AG09309 (cell line): ENCODE measurements at places on chromosomes 3 and 15.

DNA sequence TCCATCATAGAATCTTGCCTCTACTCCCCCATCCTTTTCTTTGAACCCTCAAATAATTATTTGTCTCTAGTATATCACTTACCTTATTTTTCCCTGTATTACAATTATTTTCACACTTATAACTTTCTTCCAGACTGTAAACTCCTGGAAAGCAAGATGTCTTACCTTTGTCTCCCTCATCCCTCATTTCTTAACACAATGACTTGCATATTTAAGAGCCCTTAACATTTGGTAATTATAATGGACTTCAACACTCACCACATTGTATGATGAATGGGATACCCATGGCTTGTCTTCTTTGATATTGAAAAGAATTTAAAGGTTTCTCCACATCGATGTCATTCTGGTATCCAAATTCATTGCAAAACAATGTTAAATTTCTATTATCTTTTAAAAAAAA is 81.4 kb upstream of the GUCA1C start:
- DNase-seq, result no peak

GRCh38 chr3:69972672-69973071 is 26.9 kb upstream of the SAMMSON start:
- DNase-seq, result no peak

- DNase-seq, result no peak
Measured at GRCh38 chr3:133573629-133574194, at the start of gene CDV3. Gene CDV3 (plus strand): TSS chr3:133573686. CDS start chr3:133574045, 359 bp downstream.

DNA sequence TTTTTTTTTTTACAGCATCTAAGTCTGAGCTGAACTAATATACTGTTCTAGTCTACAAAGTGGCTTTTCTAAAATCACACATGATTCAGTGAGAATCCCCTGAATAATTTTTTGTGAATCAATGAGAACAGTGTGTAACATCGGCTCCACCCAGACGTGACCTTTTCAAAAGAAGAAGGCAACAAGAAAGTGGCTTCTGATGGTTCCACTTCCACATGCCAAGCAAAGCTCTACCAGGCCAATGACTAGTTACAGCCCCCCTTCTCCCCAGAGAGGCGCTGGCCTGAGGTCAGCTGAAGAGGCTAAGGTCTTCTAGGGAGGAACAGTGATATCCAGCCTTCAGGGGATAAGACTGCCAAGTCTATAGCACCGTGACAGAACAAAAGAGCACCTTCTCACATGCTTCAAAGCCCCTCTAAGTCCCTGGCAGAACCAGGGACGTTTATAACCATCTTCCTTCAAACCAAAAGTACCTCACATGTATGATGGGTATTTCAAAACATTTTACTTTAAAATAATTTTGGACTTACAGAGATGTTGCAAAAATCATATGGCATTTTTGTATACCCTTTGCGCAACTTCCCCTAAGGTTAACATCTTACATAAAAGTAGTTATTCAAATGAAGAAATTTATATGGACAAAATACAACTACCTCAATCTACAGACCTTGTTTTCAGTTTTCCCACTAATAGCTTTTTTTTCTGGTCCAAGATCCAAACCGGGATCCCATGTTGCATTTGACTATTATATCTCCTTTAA is 177.9 kb downstream of the OSBPL10 start:
- DNase-seq, result no peak

DNA sequence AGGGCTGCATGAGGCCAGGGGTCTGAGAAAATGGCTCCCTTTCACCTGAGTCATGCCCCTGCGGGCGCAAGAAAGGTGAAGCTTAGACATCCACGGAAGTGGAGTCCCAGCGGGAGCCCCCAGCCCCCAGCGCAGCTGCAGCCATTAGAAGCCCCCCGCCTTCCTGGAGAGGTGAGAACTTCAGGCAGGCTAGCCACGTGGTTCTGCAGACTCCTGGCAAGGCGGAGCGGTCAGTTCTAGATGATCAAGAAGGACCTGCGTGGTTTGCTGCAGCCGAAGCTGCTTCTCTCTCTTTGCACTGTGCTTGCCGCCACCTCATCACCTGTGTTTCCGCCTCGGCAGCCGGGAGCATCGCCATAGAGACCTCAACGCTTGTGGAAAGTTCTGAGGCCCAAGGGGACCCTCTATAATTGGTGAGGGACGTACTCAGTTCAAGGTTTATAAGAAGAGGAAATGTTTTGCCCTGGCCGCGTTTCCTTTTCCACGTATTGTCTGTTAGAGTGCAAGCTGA is 15.8 kb upstream of the KCNMB3 start:
- DNase-seq, result no peak

DNA sequence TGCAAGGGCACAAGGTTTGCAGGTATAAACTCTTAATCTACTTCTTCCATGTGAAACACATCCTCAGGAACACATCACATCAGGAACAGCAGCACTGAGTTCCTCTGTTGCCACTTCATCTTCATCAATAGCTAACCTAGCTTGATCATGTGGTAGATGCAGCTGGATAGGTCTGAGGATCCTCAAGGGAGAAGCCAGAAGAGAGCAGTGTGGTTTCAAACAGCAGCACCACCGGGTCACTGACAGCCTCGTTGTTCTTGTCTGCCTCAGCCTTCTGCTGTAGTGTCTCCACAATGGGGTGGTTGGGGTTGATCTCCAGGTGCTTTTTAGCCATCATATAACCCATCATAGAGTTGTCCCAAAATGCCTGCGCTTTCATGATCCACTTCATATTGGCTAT is 58.8 kb downstream of the ADAM10 start:
- no peak for DNase-seq
